ENCODE measurements at places on chromosomes 2 and 18.

GRCh38 chr2:28168376-28168775 is 224.3 kb upstream of the FOSL2 start:
- no peak for DNase-seq

DNA sequence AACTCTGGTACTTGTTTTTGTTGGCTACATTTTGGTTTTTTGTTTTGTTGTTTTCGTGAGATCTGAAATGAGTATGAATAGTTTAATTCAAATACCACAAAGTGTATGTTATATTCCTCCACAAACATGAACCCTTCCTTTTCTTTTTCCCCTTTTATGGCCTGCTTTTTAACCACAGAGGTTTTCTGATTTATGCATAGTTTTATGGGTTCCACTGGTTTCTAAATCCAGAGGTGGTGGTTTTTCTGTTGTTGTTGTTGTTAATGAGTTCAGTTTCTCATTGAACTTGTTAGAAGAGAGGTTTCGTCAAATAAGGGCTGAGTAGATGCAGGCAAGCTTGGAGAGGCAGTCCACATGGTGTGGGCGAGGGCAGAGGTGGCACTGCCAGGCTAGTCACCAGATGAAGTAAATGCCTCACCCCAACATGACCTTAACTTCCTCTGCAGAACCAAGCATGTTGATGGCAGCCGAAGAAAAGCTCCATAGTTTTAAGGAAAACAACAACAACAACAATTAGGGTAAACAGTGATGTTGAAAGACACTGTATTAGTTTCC is 72.5 kb downstream of the RIF1 start:
- DNase-seq: peak; percentile 6

- peak; percentile 5 for DNase-seq
These were observed 172.3 kb downstream of the ALPK2 start for GRCh38 chr18:58456625-58457024.

DNA sequence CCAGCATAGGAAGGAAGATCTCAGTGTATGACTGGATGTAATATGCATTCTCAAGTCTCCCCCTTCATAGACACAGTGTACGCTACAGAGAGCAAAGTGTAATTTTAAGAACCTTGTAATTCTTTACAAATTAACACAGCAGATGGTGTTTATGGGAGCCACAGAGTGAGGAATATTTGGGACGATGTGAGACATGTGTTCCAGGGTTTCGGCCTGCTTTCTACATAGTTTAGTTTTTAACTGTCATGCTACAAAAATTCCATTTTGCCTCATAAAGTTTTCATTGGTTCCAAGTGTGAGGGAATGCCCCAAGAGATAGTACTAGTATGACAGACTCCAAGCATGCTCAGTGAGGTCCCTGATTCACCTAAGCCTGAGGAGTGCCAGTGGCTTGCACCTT is 76.2 kb upstream of the LRRTM1 start:
- DNase-seq: no peak

DNA sequence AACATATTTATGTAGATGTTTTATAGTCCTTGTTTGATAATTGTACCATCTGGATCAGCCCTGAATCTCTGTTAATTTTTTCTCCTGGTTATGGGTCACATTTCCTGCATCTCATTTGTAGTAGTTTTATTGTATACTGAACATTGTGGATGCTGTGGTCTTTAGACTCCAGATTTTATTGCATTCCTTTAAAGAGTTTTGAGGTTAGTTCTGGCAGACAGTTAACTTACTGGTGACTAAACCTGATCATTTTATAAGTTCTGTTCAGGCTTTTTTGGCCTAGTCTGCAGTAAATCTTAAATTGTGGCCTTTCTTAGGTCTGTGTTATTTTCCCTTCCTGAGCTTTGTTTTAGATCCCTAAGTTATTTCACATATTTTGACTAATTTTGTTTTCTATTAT is 84.3 kb downstream of the FANCL start:
- DNase-seq: no peak

- DNase-seq: no peak
These were observed 191.5 kb upstream of the PARD3B start for GRCh38 chr2:204353823-204354222.

- peak; percentile 60 for DNase-seq
These were observed 436.2 kb downstream of the SUCLG1 start for GRCh38 chr2:84022810-84023431.

DNA sequence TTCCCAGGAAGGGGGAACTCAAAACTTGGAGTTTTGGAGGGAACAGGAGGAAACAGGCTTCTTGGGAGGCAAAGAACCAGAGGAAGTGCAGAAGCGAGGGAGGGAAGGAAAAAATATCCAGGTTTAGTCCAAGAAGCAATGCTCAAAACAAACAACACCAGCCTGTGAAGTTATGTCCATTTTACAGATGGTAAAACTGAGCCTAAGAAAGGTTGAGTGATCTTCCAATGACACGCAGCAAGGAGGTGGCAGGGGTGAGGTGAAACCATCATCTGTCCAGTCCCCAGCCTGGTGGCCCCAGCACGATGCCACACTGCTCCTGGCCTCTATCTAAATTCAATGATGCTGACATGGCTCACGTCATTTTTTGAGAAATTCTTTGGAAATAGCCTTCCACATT is 10.8 kb downstream of the DNMT3A start:
- no peak for DNase-seq

DNA sequence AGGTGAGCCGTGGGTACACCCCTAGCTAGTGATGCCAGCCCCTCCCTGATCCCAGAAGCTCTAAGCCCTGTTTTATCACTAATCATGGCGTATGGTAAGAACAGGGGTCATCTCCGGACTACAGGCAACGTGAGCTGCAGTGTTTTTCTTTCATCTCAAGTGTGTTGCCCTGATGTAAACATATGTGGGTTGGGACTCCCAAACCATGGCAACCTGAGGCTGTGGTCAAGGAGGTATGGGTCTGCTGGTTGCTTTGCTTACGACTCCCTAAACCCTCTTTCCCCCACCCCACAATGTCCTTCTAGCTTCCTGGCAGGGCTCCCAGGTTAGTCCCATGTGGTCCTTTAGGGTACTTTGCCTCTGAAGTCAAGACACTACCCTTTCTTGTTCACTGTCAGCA is 53.6 kb upstream of the AFF3 start:
- DNase-seq: no peak

DNA sequence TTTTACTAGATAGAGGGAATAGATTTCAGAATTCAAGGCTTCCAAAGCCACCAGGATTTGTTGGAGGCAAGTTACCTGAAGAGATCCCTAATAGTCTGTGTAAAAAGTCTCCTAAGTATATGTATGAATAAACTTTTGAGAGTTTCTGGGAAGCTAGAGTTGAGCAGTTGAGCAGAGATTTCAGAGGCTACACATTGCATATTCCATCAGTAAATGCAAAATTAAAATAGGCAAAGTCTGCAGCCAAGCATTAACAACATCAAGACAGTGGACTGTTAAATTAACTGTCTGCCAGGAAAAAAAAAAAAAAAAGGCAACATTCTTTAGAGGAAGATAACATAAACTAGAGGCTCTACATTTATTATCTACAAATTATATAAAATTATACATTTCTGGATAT is 420.4 kb upstream of the TMEFF2 start:
- DNase-seq: no peak

GRCh38 chr2:6639929-6640620 is 225.6 kb downstream of the CMPK2 start:
- no peak for DNase-seq

- no peak for DNase-seq
These were observed 39.1 kb downstream of the SNED1 start for GRCh38 chr2:241037498-241037897.

DNA sequence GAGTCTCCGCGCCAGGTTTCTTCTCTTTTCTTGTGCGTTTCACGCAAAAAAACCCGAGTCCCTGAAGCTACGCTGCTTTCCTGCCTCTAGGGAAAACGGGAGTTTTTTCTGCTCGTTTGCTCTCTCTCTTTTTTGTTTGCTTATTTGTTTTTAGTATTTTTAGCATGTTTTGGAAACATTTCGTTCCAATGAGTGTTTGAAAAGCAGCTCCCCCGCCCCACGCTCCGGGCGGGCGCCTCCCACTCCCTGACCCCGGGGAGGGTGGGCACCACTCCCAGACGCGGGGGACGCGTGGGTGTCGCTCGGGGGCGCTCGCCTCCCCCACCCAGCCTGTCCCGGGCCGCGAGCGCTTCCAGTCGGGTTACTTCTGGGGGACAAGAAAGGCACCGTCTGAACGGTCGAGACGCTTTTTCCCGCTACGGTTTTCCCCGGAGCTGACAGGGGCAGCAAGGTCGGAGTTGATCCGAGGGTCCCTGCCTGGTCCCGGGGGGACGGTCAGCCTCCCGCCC is 446 bp upstream of the EFHD1 start:
- DNase-seq: no peak

- no peak for DNase-seq
These were observed 89.4 kb upstream of the SLC38A11 start for GRCh38 chr2:165044505-165045303.

DNA sequence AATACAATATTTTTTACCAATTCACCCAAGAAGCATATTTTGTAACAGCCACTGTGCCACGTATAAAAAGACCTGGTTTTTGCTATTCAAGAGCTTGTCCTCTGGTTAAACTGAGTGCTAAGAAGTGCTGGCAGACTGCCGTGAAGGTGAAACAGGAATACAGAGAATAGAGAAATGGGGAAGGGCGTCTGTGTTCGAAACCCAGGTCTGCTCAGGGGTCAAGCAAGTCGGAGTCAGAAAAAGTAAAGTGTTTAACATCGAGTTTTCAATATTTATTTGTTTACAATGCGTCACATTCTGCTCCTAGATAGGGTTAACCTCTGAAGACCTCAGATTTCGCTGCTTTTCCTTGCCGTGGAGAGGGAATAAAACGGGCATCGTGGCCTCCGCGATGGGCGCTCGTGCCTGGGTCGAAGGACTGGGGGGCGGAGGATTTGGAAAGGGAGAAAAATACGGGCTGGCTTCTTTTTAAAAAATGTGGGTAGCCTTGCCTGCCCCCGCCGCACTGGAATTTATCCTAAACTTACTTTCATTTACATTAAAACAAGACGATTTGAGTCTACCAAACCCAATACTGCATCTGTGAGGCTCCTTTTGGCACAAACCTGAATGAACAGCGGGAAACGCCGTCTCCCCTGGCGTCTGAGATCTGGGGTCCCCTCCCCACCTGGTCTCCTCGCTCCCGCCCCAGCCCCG is 1.1 kb upstream of the SNTG2 start:
- no peak for DNase-seq

DNA sequence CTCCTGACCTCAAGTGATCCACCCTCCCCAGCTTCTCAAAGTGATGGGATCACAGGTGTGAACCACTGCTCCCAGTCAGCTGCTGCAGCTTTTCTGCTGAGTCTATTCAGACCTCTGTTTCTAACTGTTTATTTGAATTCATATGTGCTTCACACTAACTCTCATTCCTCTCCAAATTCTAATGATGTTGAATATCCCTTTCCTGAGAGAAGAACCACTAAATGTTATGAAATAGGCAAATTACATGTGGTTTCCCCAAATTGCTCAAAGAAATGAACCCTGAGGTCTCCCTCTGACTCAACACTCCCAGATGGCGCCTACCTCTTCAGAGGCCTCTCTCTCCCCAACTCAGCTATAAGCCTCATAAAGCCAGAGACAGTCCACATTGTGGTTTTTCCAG is 98.6 kb downstream of the IRS1 start:
- DNase-seq: peak; percentile 25

DNA sequence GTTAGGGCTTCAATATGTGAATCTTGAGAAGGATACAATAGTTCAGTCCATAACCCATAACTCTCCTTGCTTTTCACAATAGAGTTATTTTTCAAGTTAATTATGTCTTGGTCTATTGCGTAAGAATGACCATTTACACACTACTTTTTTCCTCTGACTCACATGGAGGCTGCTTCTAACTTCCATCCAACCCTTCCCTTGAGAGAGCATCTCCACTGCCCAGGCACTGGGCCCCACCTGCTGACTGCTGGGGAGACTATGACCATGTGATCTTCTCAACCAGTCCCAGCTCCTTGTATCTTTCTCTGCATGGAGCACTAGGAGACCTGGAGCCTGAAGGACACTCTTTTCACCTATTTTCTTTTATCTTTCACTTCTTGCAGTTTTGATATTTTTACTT is 251.5 kb downstream of the GPD2 start:
- no peak for DNase-seq

DNA sequence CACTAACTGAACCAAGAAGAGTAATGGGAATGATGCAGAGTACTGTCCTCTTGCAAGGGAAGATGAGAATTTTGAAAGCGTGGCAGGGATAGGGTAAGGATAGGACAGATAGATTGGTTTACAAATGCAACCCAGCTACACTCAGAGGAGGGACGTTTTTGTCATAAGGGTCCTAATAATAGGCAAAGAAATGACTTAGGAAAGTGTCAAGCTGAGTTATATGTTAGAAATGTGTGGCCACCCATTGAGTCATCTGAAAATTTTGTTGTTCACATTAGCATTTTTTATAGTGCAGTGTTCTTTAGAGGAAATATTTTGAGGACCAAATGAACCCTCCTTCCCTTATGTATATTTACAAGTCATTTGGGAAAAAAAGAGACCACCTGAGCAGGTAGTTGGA is 137.5 kb downstream of the PHLPP1 start:
- DNase-seq: no peak

- no peak for DNase-seq
These were observed 303.1 kb upstream of the FBXO11 start for GRCh38 chr2:48209214-48209885.

DNA sequence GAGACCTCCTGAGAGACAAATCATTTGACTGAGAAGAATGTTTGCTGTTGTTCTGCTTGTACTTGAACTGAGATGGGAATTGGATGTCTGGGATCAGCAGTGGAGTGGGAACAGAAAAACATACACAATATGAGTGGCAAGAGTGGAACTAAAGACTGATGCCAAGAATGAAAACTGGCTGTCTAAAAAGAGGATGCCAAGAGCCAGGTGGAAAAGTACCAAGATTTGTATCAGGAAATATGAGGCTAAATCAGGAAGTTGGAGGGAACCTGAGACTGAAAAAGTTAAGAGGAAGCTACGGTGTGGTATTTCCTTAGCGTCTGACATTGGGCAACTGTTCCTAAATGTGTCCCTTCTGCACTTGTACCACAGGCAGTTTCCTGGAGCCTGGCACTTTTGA is 440.9 kb upstream of the CELF4 start:
- no peak for DNase-seq

- no peak for DNase-seq
These were observed 35.1 kb downstream of the WDR43 start for GRCh38 chr2:28929581-28929980.

GRCh38 chr2:203489531-203489930 is 45.6 kb downstream of the RAPH1 start:
- DNase-seq: no peak

GRCh38 chr2:222430681-222431080 is 6.3 kb downstream of the SGPP2 start:
- peak; percentile 77 for DNase-seq

- DNase-seq: no peak
These were observed 4.0 kb downstream of the PKP4 start for GRCh38 chr2:158460632-158461297.

GRCh38 chr2:26344581-26345282 is 1.2 kb upstream of the SELENOI start:
- no peak for DNase-seq

DNA sequence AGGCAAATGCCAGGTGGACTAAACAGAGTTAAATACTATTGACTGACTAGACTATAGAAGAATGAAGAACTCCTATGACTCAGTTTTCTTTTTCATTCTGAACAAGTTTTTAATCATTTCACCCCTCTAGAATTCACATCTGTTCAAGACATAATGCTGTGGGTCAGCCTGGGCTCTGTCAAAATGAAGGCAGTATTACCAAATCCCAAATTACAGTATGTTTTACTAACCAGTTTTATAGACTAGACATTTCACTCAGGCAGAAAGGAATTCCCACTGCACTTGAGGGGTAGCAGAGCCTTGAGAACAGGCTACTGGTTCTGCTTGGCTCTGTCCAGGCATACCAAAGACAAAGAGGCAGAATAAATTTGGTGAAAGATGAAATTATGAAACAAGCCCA is 511.7 kb downstream of the EPHA4 start:
- DNase-seq: no peak
